Ovary (tissue), 10 donors: ENCODE measurements at places on chromosomes 1 and 21. TPM values are rescaled to one million over a fixed set of nuclear protein-coding genes. Genes with fewer than 3 reads are reported as not detected.

The LRRC3 gene
- 3.9 TPM for polyA plus RNA-seq

The CACNA1S gene
- polyA plus RNA-seq, result 0.05 TPM

The LMOD1 gene
- 94.6 TPM for polyA plus RNA-seq

The ABCG1 gene
- polyA plus RNA-seq, result 8.2 TPM

The CPLANE2 gene
- polyA plus RNA-seq, result 6.6 TPM

The HTR1D gene
- not detected for polyA plus RNA-seq

- DNase-seq, result no peak
Measured at GRCh38 chr1:115056395-115056798, 26.8 kb downstream of the TSHB start.

DNA sequence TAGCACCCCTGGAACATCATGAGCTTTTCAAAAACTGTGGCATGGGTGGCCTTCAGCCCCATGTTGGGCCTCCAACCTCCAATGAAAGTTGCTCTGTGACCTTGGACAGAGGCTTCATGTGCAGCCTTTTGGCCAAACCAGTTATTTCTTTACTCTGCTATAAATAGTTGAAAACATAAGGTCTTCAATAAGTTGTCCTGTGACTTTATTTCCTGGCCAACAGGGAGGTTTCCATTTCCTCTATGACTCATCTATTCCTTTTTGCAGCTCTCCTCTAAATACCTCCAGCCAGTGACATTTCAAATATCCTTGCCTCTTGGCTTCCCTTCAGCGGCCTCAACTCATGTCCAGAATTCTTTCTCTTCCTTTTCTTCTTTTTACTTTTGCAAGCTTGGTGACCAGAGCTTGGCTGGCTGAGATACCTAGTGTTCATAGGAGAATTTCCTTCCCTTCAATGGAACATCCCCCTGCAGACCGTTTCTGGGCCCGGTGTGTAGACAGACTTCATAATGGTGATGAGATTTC is 22.7 kb upstream of the TRIM67 start:
- DNase-seq, result no peak

DNA sequence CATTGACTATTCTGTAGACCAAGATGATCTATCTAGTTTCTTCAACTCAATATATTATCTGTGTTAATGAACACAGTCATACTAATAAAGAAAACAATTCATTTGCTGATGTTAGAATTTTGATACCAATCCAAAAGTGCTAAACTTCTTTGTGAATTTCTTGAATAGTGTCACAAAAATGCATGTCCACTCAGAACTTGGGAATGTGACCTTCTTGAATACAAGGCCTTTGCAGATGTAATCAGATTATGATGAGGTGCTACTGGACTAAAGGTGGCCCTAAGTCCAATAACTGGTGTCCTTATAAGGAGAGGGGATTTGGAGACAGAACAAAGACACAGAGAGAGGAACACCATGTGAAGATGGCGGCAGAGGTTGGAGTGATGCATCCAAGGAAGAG is 305.8 kb upstream of the ZP4 start:
- DNase-seq, result no peak

DNA sequence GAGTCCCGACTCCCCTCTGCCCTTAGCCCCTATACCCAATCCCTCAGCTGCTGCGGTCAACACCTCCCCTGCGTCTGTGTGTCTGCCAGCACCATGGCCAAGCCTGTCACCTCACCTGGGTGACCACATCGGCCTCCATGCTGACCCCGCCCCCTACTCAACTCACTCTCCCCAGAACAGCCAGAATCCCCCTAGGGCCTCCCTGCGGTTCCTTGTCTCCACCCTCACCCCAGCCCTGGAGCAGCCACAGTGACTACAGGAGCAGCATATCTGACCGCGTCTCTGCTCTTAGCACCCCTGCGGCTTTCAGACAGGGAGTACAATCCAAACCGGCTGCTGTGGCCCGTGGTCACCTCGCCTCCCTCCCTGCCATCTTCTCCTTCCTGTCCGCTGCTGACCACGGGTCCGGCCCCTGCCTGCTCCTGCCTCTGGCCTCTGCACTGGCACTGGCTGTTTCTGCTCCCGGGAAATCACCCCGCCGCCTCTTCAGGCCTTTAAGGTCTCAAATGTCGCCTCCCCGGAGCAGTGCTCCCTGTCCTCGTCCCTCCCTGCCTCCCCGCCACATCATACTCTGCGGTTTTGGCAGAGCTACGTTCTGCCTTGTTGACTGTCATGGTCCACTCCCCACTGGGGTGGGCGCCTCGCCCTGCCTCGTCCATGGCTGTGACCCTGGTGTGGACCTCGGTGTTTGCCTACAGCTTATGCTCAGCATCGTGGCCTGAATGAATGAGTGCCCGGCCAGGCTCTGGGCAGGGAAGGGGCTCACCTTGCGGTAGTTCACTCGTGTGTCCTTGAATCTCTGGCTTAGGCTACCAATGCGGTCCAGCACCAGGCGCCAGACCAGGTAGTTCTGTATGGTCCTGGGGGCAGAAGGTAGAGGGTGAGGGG is 11.1 kb downstream of the PRXL2B start:
- no peak for DNase-seq

- no peak for DNase-seq
Measured at GRCh38 chr1:59350521-59350920, 53.6 kb downstream of the FGGY start.

DNA sequence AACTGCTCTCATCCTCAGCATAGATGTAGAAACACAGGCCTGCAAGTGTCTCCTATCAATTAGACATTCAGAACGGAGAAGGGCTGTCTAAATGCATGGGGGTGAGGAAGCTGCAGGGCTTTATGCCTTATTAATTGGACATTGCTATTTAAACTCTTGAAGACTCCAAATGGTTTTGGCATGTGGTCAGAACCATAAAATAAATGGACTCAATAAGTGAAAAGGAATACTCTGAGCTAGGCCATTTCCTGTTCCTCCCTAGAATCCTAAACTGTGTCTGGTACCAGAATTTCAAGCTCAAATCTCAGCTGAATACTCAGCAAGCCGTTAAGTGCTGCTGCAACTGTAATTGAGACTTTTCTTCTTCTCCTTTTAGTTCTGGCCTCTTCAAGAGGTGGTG is 80.4 kb upstream of the C1orf87 start:
- DNase-seq, result no peak

- DNase-seq, result peak; percentile 79
Measured at GRCh38 chr1:178093951-178094738, at the start of gene RASAL2. RASAL2 (plus strand) TSS chr1:178094104; CDS start chr1:178094493, 389 bp downstream.

DNA sequence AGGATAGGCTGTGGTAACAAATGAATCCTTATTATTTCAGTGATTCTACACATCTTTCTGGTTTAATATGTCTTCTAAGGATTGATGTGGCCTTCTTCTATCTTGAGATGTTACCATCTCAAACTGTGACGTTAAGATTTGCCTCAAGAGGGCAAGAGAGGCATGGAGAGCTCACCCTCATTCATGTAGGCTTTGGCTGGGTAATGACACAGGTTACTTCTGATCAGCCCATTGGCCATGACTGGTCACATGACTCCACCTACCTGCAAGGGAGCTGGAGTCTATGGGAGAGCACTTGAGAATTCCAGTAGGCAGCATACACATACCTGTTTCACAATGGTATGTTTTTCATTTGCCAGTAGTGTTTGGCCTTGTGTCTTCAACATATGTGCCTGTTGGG is 30.0 kb downstream of the CACHD1 start:
- DNase-seq, result no peak

DNA sequence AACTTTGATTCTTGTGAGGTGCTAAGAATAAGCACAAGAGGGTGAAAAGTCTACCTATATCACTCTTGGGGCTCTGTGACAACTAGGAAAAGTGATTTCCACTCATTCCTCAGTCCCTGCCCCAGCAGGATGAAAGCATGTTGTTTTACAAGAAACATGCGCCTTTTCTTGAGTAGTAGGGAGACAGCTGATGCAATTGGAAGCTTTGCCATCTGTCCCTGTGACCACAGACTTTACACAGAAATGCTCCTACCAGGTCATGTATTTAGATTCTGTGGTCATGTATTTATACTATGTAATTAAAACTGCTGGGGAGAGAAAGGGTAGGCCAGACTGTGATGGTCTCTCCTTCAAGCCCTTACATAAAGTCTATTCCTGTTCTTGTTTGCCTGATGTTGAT is 445.5 kb downstream of the PTPRC start:
- DNase-seq, result no peak

GRCh38 chr21:44870748-44871495 is 2.6 kb downstream of the PTTG1IP start:
- DNase-seq, result peak; percentile 54

- no peak for DNase-seq
Measured at GRCh38 chr1:4322881-4323280, 331.5 kb upstream of the AJAP1 start.

GRCh38 chr1:111446546-111446945 is 2.5 kb downstream of the WDR77 start:
- DNase-seq, result no peak

DNA sequence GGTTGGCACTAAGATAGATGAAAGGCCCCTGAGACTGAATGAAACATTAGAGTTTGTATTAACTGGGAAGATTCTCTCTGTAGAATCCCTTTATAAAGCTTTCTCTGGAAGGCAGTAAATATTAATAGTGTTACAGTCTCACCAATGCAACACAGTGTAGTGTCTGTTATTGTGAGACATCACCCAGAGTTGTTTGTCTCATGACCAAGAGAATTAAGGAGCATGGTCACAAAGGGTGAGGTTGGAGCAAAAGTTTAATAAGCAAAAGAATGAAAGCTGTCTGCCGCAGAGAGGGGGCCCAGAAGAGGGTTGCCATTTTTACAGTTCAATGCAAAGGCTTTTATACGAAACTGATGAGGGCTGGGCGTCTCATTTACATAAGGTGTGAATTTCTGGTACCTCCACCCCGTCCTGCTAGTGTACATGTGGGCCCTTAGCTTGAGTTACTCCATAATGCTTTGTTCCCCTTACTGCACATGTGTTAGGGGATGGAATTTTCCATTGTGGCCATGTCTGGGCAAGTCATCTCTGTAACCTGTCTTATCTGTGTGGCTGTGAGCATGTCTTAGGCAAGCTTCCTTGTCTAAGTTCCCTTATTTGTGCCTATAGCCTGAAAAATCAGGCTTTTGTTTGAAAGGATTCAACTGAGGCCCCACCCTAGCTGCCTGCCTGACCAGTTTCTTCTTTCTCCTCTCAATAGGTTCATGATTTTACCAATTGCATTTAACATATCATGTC is 184.1 kb downstream of the RASAL2 start:
- DNase-seq, result no peak

- DNase-seq, result no peak
Measured at GRCh38 chr1:3698660-3699408, 46.5 kb downstream of the TP73 start.

GRCh38 chr1:232134365-232134764 is 495.6 kb downstream of the SIPA1L2 start:
- no peak for DNase-seq

DNA sequence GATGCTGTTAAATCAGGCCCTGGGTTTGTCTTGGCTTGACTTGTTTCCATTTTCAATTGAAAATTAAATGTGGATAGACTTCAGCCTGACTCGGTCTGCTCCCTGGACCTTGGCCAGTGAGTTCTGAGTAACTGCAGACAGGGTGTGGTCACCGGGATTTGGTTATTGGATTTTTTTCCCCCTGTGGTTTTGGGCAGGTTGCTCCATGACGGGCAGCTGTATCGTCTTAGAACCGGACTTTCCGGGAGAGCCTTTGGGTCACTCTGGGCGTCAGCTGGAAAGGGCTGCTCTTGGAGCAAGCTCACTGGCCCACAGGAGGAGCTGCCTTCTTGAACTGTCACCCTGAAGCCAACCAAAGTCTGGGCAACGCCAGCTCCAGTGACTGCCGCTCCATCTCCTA is 75.0 kb downstream of the CLIC6 start:
- DNase-seq, result no peak

DNA sequence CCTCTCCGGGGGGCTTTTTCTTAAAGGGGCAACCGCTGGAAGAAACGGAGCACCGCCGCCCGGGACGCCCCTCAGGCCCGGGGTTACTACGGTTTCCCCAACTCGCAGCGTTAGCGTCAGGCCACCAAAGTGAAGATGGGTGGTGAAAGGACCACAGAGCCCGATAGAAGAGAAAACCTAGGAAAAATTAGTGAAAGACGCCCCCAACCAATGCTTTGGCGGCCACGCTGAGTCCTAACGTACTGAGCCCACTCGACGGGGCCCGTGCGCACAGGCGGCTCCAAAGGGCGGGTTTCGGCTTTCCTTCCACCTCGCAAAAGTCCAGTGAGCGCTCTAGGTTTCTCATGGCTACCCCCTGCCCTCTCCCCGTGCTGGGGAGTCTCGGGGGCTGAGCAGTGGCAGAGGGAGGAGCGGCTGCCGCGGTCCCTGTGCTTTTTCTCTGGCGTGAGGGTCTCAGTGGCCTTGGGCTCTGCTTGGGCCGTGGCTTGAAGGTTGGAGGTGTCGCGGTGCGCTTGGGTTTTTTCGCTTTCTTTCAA is 12.2 kb upstream of the SPEN start:
- no peak for DNase-seq

DNA sequence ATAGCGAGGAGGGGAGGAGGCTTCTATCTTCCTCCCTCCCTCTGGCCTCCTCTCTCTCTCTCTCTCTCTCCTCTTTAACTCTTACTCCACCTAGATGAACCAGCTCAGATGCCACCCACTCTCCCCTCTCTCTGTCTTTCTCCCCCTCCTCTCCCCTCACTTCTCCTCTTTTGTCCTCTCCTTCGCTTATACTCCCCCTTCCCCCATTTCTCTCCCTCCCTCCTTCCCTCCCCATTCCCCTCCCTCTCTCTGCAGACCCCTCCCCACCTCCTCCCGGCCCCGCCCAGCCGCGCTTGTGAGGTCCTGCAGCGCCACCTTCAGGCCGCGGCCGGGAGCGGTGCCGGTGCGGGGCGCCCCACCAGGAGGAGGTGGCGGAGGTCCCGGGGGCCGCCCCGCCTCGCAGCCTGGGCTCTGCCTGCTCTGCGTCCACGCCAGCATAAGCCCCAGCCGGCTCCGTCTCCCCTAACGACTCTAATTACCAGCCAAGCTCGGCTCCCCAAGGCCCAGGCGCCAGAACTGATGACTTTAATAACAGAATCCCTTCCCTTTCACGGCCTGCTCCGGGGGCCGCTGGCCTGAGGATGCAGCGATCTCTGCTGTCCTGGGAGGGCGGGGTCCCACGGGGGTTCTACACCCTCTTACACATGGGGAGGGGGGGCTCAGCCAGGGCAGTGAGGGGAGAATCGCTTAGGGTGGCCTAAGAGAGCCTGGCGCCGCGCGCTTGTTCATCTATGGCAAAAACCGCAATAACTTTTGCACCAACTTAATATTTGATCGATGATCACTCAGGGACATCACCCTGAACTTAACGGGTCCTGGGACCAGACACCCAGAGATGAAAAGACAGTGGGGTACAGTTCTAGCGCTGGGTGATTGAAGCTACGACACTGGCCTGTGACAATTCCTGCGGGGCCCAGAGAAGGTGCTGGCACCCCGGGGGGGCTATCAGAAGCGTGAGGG is 637.3 kb downstream of the MATN1 start:
- peak; percentile 53 for DNase-seq

- DNase-seq, result no peak
Measured at GRCh38 chr1:6591222-6591621, 11.4 kb downstream of the ZBTB48 start.

- DNase-seq, result no peak
Measured at GRCh38 chr1:209895709-209896108, 42.3 kb upstream of the SYT14 start.

- no peak for DNase-seq
Measured at GRCh38 chr1:212596798-212597197, 11.8 kb upstream of the ATF3 start.
